Activated T-helper 17 cell treated with anti-CD3 and anti-CD28 coated beads, Interleukin-2, amount 50 U/mL, for 72 hours (primary cell): ENCODE measurements at places on chromosomes 7 and 10. TPM values are rescaled to one million over a fixed set of nuclear protein-coding genes. Genes with fewer than 3 reads are reported as not detected.

Gene TMEM273
- total RNA-seq, result 92.2 TPM

Gene CALML3
- total RNA-seq, result not detected

Gene TRIM73
- total RNA-seq, result 8.6 TPM

DNA sequence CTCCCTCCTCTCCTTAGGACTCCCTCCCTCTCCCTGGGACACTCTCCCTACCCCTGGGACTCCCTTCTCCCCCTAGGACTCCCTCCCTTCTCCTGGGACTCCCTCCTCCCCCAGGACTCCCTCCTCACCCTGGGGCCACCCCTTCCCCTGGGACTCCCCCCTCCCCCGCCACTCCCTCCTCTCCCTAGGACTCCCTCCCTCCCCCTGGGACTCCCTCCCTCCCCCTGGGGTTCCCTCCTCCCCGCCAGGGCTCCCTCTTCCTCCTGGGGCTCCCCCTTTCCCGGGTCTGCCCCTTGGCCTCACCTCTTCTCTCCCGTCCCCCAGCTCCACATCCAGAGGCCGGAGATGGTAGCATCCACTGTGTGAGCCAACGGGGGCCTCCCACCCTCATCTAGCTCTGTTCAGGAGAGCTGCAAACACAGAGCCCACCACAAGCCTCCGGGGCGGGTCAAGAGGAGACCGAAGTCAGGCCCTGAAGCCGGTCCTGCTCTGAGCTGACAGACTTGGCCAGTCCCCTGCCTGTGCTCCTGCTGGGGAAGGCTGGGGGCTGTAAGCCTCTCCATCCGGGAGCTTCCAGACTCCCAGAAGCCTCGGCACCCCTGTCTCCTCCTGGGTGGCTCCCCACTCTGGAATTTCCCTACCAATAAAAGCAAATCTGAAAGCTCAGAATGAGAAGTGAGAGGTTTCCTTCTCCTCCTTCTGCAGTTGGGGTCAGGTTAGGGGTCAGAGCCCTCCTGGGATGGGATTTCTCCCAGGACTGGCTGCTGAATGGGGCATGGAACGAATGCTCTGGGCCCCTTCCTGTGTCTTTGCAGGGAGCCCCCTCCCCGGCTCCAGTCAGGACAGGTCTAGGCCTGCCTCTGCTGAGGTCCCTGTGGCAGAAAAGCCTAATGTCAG lies 1.4 kb upstream of the MUC17 start:
- ATAC-seq, result peak; percentile 34

Gene CALHM1
- total RNA-seq, result 0.11 TPM
